ENCODE measurements at places on chromosomes 13 and 19.

- DNase-seq: no peak
Measured at GRCh38 chr19:3890591-3890990, 10.1 kb downstream of the ATCAY start.

- DNase-seq: no peak
Measured at GRCh38 chr13:26709461-26709860, 51.1 kb downstream of the GPR12 start.

DNA sequence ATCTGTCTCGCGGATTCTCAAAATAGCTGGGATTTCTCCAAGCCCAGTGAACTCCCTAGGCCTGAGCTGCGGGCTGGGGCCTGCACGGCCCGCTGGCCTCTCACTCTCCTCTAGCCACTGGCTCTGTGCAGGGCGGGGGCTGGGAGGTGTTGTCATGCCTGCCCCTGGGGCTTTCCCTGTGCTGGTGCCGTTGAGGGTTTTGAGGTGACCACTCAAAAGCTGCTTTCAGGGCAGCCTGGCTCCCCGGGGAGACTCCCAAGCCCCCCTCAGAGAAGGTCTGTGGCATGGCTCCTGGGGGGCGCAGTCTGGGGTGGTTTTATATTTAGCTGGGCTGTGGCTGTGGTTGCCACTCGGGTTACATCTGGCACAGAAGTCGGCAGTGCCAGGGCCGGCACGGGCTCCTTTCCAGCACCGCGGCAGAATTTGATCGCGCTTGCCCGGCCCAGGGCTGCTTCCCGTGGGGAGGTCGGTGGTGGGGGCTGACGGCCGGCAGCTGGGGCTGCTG, 10.0 kb downstream of the NDUFB7 start:
- DNase-seq: no peak

GRCh38 chr13:57633950-57634838, 2.6 kb downstream of the PCDH17 start:
- DNase-seq: no peak

- no peak for DNase-seq
Measured at GRCh38 chr13:24323036-24323738, 13.8 kb downstream of the C1QTNF9 start.

- DNase-seq: no peak
Measured at GRCh38 chr19:16599655-16600346, 27.6 kb upstream of the SLC35E1 start.

DNA sequence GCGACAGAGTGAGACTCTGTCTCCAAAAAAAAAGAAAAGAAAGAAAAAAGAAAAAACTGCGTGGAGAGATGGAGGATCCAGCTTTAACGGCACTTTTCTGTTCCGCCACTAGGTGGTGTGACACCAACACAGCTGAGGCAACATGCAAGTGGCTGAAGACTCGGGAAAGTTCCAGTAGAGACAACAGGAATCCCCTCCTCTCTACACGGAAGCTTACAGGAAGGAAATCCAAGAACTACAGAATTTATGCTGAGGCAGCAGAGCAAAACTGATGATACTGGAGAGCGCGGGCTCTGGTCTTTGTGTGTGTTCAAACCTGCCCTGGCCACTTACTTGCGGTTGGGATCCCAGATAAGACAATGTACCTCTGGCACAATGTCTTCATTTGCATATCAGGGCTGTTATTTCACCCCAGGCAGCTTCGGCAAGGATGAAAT, 9.9 kb downstream of the RANBP3 start:
- DNase-seq: no peak
